ENCODE measurements at places on chromosomes 6 and 20.

DNA sequence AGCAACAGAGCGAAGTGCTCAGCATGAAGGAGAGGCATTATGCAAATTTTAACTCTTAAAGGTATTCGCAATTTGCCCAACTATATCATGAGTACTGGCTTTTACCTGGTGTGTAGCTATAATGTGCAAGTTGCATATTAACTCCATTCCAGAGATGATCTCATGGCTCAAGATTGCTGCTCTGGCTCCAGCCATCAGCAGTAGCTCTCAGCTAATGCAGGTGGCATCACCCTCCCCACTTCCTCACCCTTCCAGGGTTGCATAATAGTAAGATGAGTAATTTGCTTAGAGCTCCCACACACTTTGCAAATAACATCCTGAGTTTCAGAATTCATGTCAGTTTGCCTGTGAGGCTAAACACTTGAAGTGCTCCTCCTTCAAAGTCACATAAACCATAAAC lies 15.9 kb upstream of the PCSK2 start:
- no peak for DNase-seq

DNA sequence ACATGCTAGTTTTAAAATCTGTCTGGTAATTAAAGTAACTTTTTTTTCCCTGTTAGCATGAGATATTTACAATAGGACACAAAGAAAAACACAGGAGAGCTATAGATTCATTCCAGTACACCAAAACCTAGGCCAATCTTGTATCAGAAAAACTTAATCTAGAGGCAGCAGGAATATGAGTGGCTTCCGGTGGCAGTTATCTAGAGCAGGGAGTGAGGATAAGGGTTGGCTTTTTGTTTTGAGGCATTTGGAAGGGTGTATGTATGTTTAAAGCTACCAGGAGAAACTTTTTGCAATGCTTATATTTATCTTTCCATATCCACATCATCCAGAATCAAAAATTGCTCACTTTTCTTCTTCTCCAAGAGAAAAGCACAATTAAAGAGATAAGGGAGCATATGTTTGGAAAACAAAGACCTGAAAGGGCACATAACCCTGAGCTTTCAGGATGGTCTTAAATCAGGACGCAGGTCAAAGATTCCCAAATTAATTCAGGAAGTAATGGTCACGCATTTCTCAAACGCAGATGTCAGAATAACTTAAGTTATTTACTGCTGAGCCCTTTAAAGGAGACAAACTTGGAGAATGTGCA lies 13.1 kb downstream of the TFAP2A start:
- no peak for DNase-seq

DNA sequence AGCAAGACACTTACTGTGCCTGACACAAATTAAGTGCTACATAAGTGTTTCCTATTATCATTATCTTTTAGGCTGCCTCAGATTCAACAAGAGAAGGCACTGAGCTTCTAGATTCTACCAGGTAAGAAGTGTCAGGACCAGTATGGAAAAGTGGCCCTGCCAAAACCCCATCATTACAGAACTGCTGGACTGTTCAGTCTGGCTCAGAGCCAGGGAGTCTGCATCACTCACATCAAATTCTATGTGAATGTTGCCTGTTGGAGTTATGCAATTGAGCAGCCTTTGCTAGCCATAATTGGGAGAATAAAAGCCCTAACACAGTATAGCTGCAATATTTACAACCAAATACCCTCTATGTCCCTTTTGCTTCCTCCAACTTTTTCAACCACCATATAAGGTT lies 70.9 kb downstream of the ATG5 start:
- no peak for DNase-seq

- DNase-seq, result no peak
Observed at GRCh38 chr20:22070610-22071058, 365.2 kb downstream of the PAX1 start.

DNA sequence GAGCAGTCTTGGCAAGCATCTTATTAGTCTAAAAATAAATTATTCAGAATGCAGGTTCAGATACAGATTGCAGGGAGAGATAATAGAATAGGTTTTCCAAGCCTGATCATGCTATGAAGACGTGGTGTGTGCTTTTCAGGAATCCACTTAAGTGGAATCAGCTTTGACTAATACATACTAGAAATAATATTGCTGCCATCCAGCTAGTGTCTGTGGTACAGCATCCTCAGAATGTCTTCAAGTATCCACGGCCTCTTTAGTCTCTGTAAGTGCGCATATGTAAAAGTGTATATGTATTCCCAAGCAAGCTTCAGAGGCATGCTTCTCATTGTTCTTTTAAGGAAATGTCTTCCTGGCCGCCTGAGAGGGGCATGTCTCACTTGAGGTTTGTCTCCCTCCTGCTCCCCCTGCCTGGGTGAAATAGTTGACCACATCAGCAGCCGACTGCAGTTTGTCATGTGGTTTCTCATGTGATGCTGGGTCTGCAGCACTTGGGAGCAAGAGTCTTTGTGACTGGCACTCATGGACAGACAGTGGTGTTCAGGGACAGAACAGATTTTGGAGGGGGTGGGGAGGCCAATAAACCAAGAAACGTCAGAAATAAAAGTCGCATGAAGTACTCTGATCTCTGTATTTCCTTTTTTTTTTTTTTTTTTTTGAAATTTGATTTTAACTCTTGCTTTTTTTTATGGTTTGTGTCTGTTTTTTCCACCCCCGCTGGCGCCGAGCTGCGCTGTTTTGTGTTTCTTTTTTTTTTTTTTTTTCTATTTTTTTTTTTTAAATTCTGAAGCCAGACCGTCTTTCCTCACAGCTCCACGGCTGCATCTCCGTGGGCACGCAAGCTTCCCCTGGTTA lies 150.8 kb downstream of the PRL start:
- DNase-seq, result peak; percentile 54

DNA sequence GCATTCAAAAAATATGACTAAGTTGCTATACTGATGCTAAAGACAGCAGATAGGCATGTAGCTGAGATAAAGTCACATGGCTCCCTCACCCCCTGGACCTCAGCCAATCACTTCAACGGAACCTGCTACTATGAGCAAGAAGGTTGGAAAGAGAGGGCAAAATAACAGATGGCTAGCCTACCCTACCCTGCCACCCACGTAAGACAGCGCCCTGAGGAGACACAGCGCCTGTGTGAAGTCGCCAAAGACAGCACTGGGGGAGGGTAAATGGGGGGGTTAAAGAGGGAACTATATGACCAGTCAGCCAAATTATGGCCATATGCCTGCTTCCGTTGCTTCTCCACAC lies 163.2 kb downstream of the RALGAPA2 start:
- DNase-seq, result no peak

DNA sequence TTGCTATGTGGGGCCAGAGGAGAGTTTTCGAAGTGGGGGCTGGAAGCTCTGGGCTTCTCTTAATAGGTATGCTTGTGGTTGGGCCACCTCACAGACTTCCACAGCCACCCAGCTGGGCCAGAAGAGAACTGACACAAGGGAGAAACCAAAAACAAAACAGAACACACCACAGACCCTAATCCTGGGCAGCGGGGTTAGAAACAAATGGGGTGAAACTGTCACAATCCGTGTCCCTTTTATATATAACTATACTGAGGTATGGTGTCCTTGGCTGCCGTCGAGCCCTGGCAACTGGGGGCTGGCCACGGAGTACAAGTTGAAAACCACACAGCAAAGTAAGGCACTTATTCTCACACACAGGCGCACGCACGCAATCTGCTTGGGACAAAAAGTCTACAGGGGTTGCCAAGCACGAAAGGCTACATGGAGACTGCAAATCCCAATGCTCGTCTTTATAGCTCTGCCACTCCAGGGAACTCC lies 78.3 kb downstream of the TRAM2 start:
- peak; percentile 86 for DNase-seq

- no peak for DNase-seq
Observed at GRCh38 chr6:35258858-35259193, 709 bp upstream of the ZNF76 start.

GRCh38 chr6:2984738-2985406 lies 13.5 kb upstream of the SERPINB6 start:
- no peak for DNase-seq

DNA sequence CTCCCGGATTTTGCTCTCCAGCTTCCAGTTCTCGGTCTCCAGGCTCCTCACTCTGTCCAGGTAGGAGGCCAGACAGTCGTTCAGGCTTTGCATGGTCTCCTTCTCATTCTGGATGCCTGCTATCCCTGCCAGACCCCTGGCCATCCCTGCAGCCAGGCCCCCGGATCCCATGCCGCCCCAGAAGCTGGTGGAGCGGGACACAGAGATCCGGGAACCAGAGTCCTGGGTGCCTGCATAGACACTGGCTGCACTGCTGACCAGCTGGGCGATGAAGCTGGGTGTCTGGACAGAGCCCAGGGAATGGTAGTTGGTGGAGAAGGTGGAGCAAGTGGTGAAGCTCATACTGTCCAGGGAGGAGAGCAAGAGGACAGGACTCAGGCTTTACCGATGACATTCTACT lies 2.9 kb upstream of the CALHM6 start:
- DNase-seq, result no peak

DNA sequence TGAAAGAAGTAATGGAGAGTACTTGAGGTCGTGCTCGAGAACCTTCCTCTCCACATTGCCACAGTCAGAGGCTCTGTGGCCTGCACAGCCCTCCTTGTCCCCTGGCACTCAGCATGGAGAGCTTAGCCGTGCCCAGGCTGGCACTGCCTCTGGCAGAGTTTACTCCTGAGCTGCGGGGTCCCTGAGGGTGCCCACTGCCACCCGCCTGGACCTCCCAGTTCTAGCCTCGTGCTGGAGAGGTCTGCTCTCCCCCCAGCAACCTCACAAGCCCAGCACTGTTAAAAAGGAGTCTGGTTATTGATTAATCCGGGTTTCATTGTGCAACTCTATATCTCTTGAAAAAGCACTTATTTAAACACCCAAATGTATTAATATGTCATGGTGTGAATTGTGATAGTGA lies 226.8 kb downstream of the TMEM242 start:
- DNase-seq, result no peak

DNA sequence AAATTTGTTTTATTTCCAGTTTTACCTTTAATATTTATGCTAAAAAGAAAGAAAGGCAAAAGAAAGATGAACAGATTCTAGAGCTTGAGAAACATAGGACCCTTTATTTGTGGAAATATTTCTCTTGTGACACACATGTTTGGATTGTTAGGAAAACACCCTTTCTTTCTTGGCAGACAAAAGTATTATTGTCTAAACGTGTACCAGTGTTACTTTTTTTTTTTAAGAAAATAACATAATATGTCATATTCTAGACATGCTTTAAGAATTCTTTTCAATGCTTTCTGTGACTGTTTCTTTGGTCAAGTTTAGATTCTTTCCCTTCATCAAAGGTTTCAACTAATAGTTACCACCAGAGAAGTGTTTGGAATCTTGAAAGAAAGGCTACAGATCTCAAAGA lies 183.4 kb upstream of the CNR1 start:
- DNase-seq, result peak; percentile 32
